ENCODE measurements at places on chromosomes 4 and X.

- DNase-seq, result no peak
Observed at GRCh38 chr4:110196871-110197528, 1.4 kb downstream of the ELOVL6 start.

GRCh38 chr4:169241464-169241863, 29.3 kb downstream of the SH3RF1 start:
- DNase-seq, result no peak

GRCh38 chrX:129779747-129780146, at the start of gene SASH3:
SASH3 (plus strand) TSS chrX:129779949; CDS start chrX:129780098, 149 bp downstream.
- no peak for DNase-seq

GRCh38 chrX:25548811-25549210, 533.0 kb upstream of the ARX start:
- no peak for DNase-seq

GRCh38 chrX:73127700-73128241, 48.5 kb upstream of the PABPC1L2A start:
- DNase-seq, result no peak

GRCh38 chr4:27357283-27357682, 496.6 kb downstream of the STIM2 start:
- DNase-seq, result no peak

GRCh38 chrX:387729-388128, 1.0 kb upstream of the PPP2R3B start:
- DNase-seq, result no peak

DNA sequence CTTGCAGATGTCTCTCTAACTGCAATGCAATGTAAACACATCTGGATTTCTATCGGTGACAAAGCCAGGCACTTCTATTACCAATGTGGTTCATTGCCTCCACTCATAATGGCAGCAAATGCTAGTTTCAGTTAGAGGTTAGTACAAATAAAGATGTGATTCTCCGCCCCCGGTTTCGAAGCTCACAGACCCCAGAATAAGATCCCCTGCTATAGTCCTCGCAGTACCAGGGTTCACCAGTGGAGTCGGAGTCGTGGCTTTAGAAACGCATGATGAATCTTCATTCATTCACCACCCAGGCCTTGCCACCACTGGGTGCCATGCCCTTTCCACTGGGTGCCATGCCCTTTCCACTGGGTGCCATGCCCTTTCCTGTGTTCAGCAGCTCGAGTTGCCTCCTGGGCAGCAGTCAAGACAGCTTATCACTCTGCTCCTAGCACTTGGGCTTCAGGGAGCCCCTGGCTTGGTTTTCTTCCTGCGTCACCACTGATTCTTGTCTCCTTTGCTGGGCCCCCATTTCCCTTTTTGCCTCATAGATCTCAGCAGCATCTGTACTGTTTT, 3.5 kb upstream of the NAA10 start:
- no peak for DNase-seq

- no peak for DNase-seq
Observed at GRCh38 chr4:146095091-146095690, 80.3 kb upstream of the LSM6 start.

GRCh38 chrX:93419642-93420041, 253.7 kb downstream of the NAP1L3 start:
- DNase-seq, result no peak

GRCh38 chr4:119794113-119794512, 165.5 kb upstream of the PDE5A start:
- DNase-seq, result no peak

- no peak for DNase-seq
Observed at GRCh38 chrX:73581002-73581628, 18.1 kb downstream of the CHIC1 start.

GRCh38 chrX:103437147-103437873, 61.0 kb downstream of the BEX3 start:
- no peak for DNase-seq

DNA sequence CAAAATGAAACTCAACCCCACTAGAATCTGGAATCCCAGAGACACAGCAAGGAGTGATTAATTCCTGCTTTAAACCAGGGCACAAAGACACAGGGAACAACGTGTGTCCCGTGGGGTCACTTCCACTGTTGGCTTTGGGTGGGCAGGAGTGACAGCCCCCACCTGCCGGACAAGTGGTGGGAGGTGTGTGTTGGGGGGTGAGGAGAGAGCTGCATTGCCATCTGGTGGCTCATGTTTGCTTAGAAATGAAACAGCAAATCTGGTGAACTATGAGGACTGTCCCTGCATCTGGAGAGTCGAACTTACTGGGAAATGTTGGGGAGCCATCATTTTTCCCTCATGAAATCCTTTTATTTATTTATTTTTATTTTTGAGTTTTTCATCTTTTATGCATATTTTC, 75.9 kb upstream of the AFAP1 start:
- DNase-seq, result no peak

GRCh38 chr4:163833669-163834068, 339.2 kb downstream of the TMA16 start:
- no peak for DNase-seq
